Left colon (tissue), 2 donors: ENCODE measurements at places on chromosomes 1 and 21.
A peak's percentile ranks its signal among the peaks of the same experiment; 100 is the strongest.

- peak; percentile 79 for DNase-seq
These were observed 1.4 kb upstream of the FOXD2 start for GRCh38 chr1:47436304-47436978.

DNA sequence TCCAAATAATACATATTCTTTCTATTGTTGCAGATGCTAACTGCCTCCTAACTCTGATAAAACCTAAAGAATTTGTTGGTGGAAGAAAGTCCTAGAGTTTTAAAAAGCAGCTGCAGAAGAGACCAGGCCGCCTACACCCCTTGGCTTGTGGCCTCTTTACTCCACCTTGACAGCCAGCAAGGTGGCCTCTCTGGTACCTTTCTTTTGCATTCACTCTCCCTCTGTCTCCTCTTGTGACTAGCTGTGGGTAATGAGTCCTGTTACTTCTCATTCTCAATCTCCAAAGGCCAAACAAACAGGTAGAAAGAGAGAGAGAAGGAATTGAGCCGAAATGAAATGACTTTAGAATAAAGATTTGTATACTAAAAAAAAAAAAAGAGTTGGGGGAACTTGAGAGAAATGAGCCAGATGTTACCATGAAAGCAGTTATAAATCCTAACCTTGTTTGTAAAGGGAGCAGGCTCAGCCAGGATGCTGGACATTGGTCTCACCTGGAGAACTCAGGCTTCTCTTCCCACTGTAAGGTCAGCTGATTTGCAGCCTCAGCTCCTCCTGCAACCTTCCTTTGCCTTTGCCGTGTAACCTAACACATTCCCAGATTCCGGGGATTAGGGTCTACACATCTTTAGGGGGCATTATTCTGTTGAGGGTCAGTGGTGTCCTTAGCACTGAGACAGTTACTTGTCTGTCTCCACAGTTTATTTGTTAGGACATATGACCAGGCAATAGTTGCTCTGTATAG is 164.1 kb upstream of the IRF2BP2 start:
- no peak for DNase-seq

- DNase-seq = no peak
These were observed 28.1 kb downstream of the KCTD3 start for GRCh38 chr1:215595231-215595630.

DNA sequence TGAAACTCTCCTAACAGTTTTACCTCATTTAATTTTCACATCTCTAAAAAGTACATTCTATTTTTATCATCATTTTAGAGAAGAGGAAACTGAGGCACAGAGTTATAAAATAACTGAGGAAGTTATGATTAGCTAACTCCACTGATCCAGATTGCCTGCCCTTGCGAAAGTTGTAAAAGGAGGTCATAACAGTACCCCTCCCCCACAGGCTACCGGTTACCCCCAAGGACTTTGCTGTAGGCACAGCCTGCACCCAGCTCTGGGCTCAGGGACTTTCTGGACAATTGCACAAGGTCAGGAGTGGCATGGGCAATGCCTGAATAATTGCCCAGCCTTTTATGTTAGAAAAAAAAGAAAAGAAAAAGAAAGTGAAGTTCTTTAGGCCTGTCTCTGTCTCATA is 22.7 kb downstream of the PIGM start:
- no peak for DNase-seq

GRCh38 chr1:202143768-202144401 is 652 bp downstream of the ARL8A start:
- DNase-seq = no peak

DNA sequence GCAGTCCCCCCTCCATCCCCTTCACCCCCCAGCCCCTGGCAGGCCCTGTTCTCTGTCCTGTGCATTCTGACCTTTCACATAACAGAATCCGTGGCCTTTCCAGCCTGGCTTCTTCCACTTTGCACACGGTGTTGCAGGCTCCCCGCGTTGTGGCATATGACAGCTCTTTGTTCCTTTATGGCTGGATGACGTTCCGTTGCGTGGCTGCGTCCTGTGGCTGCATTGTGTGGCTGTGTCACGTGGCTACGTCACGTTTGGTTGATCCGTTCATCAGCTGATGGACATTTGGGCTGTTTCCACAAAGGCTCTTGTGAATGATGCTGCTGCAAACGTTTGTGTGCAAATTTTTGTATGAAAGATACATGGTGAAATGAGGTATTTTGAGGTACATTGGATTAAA is 53.3 kb downstream of the PDE9A start:
- DNase-seq = no peak

DNA sequence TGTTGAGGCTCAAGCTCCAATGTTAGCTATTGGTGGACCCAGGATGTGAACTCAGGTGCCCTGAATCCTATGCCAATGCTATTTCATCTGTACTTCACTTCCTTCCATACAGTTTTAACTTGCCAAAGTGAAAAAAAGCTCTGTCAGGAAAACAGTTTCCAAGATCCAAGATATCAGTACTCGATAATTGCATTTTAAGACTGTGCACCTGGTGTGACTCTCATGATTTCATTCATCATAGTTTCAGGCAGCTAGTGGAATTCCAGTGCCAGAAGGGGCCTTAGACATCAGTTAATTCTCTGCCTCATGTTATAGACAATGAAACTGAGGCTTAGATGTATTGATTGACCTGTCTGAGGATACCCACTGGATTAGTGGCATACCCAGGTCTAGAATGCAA is 26.5 kb upstream of the LEPR start:
- no peak for DNase-seq

DNA sequence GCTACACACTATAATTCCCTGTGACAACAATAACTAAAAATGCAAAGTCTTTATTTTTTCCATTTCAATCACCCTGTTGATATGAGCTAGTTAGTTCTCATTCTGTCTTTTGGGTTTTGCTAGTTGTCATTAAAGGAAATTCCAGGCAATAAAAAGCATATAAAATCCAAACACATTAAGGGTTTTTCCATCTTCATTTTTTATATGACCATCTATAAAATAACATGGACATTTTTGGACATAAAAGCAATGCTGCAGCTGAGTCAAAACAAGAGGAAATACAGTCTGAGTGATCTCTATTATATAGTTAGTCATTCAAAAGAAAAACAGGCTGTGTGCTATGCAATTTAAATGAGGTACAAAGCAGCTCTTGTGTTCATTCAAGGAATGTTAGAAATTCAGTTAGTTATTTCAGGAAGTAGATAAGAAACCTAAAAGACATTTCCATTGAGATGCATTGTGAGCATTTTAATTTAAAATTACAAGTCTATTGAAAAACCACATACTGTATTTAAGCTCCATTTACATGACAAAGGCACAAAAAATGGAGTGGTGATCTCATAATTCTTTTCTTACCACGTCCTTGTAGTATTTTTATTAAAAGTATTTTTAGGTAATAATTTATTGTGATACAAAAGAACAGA is 67.3 kb upstream of the BCL10 start:
- DNase-seq = no peak

DNA sequence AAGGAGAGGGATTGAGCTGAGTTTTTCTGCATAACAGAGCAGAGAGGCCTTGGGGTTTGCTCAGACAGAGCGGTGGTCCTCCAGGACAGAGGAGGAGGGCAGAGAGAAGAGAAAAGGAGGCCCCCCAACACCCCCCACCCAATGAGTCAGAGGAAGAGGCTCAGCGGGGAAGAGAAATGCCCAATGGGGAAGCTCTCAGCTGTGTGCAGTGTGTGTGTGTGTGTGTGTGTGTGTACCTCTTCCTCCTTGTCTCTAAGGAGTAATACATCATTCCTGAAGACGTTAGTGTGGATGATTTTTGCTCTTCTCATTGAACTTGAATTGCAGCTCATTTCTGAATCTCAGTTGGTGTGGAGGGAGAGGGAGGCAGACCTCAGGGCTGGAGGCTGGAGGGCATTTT is 8.7 kb downstream of the TMPRSS3 start:
- DNase-seq = peak; percentile 11

DNA sequence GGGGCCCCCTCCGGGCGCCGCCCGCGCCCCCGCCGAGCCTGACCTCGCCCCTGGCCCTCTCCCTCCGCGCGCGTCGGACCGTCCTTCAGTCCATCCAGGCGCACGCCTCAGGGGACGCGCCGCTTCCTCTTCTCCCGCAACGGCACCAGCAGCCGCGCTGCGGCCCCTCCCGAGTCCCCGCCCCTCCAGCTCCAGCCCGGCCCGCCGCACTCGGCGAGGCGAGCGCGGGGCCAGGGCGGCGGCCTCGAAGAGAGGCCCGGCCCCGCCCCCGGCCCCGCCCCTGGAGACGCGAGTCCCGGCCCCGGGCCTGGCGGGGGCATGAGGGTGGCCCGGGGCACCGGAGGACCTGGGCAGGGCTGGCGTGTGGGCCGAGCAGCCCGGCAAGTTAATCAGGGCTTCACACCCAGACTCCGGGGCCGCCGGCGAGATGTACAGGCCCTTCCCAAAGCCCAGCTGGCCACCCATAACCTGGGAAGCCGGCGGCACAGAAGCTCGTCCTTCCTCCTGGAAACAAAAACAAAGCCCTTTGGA is at the start of gene IGSF3:
IGSF3 (minus strand) TSS at position 159 of the 531 bp plus-strand sequence. CDS start 1,407 bp downstream, outside the sequence.
- peak; percentile 86 for DNase-seq

- no peak for DNase-seq
These were observed 43.1 kb downstream of the ATP2B4 start for GRCh38 chr1:203669739-203670138.

DNA sequence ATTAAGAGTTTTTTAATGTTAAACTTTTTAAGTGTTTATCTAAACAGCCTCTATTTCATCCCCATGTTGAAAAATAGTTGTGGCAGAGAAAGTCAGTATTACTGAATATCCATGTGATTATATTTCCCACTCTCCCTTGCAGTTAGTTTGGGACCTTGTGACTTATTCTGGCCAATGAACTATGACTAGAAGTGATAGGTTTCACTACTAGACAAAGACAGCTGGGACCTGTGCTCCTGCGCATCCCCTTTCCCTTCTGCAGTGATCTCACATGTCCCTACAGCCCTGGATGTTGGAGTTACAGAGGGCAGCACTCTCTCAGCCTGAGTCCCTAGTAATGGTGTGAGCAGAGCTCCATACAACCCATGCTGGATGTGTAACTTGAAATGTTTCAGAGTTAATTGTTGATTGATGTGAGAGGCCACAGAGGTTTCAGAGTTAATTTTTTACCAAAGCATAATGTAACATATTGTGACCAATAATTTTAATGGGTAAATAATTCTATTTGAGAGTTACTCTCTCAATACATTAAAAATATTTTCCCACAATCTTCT is 18.7 kb upstream of the SAMD13 start:
- no peak for DNase-seq

DNA sequence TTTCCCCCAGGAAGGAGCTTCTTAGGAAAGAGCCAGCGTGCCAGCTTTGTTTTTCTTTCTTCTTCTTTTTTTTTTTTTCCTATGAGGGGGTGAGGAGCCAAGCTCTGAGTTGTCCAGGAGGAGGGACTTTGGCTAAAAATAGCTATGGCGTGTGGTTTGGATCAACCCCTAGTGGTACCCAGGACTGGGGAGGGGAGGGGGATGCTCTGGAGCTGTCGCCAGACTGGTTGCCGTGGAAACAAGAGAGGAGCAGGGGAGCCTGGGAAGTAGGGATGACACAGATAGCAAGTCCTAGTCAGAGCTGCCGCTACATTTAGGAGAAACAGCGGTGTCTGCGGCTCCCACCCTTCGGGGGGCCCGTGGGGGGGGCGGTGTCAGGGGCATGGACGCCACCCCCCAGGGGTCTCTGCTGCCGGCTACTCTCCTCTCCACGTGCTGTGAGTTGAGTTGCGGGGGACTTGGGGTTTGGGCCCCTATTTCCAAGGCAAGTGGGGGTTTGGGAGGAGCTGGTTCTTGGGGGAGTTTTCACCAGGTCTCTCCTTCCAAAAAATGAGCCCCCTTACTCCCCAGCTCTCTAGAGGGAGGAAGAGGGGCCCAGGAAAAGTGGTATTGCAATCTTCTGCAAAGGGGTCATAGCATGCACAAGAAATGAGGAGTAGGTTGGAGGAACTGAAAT is at the start of gene KCNJ9:
KCNJ9 (plus strand) TSS at position 278 of the 676 bp plus-strand sequence. CDS start 2,493 bp downstream, outside the sequence.
- DNase-seq = no peak

DNA sequence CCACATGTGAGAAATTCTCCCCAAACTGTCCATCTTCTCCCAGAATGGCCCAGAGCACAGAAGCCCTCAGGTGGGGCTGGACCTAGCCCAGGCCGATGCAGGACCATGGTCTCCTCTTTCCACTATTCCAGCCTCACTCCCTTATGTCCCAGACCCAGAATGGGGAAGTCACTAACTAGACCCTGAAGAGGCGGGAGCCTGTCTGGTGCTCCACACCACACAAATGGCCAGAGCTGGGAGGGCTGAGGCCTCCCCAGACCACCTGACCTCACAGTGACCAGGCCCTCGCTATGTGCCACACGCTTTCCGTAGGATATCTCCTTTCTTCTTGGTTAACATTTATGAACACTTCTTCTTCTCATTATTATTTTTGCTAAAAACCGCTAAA is 54.9 kb upstream of the EDN2 start:
- DNase-seq = no peak

DNA sequence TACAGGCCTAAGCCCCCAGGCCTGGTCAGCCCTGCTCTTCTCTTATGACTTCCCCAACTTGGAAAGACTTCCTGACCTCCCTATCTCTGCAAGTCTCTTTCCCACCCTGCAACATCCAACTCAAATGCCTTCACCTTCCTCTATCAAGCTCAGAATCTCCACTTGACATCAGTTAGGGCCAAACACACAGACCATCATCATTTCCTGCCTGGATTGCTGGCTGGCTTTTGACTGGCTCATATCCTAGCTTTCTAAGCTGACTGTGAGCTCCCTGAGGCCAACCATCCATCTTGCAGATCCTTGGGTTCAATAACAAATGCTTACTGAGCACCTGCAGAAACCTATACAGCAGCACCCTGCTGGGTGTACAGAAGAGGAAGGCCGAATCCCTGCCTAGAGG is 137.3 kb upstream of the EDN2 start:
- no peak for DNase-seq

DNA sequence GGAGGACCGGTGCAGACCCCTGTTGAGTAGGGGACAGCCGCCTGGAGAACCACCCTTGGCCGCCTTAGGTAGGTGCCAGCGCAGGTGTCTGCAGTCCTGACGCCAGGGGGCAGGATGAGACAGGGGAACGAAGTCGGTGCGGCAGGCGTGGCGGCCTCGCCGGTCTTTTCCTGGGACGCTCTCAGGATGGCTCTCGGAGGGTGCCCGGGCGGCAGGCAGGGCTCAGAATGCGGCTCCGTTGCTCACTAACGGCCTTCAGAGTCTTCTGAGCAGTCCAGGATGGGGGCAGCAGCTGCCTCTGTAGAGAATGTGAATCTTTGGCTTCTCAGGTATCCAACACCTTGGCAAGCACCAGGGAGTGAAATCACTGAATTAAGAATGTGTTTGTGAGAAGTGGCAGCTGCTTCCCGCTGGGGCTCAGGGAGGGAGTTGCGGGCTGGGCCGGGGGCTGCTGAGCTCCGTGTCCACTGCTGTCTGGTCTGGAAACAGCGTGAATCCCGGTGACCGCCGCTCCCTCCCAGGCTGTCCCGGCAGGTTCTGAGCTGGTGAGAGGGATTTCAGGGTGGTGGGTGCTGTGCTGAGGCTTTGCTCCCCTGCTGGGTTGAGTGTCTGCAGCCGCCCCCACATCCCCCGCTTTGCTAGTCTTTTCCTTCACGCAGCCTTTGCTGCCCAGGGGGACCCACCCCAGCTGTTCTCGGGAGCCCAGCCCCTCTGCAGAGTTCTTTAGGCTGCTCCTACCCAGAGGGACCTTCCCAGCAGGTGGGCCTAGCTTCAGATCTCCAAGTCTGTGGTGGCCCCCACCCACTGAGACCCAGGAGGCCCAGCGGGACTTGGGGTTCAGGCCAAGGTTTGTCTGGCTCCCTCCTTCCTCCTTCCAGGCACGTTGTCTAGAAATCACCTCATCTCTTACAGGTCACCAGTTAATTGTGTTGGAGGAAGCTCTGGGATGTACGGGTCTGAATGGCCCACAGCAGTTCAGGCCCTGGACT is 11.1 kb upstream of the C1orf174 start:
- peak; percentile 61 for DNase-seq

GRCh38 chr1:190551638-190552037 is 74.0 kb upstream of the BRINP3 start:
- DNase-seq = no peak
